ENCODE measurements at places on chromosomes 4 and X.

GRCh38 chr4:5203993-5204310 lies 152.7 kb downstream of the STK32B start:
- DNase-seq: no peak

DNA sequence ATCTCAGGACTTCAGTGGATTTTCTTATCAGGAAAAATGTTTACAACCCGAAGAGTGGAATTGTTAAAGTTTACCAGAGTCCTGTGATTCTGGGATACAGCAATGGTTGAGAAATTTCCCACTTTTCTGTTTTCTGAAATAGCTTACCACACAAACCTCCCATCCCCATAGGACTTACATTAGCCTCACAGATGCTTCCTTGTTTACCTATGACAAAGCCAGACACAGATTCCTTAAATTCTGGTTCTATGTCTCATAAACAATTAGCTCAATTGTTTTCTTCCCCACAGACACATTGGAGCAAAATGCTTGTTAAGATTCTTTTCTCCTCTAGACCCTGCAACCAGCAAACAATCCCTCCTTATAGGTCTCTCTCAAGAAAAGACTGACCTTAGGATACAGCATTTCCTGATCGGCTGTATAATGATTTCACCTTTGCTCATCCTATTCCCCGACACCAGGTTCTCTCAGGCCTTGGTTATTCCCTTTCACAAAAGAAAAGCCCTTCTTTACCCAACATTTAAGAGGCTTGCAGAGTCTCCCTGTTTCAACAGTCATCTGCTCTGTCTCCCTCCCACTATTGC lies 886.2 kb downstream of the ARAP2 start:
- DNase-seq: no peak

DNA sequence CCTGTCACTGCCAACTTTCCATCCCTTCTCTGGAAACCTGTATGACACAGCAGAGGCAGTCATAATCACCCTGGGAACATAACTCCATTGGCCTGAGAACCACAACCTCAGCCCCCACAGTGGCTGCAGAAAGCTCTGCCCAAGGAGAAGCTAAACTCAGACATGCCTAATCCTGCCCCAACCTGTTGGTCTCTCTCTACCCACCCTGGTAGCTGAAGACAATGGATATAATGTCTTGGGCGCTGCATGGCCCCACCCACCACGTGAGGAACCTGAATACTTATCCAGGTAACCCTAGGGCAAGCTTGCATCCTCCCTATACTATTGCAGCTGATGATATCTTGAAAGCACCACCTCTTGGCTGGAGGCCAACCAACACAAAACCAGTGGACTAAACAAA lies 225.2 kb downstream of the TEX13C start:
- no peak for DNase-seq

- no peak for DNase-seq
Observed at GRCh38 chrX:93538575-93538974, 134.8 kb downstream of the NAP1L3 start.

DNA sequence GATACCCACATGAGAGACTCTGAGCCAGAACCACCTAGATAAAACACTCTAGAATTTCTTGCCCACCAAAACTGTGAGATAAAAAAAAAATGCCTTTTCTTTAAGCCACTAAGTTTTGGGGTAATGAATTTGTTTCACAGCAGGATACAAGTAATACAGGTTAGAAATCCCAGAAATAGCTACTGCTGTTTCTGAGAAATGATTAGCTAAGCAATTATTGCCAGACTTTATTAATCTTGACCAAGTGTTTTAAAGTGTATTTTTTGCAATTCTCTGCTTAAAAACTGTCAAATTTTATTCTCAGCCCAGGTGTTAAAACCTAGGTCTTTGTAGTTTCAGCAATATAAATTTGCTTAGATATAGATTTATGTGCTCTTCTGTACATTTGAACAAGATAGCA lies 58.6 kb upstream of the CAPN6 start:
- no peak for DNase-seq

DNA sequence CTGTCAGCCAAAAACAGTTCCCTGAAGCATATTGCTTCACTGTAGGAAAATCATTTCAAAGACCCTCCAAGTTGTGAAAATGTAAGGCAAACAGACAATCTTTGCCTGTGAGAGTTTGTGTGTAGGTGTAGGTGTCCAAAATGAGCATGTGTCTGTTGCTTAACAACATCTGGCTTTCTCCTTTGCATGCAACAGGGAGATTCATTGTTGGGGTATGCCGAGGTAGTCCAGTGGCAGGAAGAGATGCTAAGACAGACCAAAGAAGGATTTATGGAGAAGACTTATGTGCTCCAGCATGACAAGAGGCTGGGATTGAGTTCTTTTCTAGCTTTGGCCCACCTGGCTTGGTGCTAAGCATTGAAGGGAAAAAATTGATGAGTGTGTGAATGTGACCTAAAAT lies 29.8 kb upstream of the SMAD1 start:
- DNase-seq: no peak

GRCh38 chrX:10479508-10479907 lies 140.9 kb downstream of the MID1 start:
- DNase-seq: no peak

- no peak for DNase-seq
Observed at GRCh38 chr4:92035666-92036065, 268.1 kb upstream of the GRID2 start.

DNA sequence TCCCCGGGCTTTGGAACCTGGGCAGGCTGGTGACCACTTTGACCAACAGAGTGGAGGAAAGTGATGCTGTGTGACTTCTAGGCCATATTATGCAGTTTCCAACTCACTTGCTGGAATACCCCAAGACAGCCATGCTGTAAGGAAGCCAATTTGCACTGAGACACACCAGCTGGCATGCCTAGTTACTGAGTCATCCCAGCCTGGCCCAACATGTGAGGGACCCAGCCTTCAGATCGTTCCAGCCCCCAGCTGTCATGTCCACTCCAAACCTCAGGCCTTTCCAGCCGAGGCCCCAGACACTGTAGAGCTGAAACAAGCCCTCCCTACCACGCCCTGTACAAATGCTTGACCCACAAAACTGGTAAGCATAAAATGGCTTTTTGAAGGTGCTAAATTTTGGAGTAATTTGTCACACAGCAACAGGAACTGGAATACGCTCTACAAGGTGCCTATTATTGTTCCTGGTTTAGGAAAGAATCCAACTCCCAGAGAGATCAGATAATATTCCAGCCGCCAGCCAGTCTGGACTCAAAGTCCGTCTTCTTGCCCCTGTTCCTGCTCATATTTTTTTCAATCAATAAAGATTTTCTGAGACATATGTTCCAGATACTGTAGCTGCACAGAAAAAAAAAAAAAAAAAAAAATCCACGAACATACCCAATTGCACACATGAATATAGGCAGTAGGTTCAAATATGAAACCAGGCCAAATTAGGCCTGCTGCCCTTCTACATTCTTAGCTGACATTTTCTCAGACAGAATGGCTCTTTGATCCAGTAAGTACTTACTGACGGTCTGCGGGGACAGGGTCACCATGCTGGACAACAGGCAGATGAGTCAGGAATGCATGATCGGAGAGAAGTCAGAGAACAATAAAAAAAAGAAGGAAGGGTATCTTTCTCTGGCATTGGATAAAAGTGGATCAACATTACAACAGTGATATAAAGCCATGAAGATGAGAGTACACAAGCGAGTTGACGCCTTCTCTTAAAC lies 35.1 kb downstream of the SH3KBP1 start:
- no peak for DNase-seq

DNA sequence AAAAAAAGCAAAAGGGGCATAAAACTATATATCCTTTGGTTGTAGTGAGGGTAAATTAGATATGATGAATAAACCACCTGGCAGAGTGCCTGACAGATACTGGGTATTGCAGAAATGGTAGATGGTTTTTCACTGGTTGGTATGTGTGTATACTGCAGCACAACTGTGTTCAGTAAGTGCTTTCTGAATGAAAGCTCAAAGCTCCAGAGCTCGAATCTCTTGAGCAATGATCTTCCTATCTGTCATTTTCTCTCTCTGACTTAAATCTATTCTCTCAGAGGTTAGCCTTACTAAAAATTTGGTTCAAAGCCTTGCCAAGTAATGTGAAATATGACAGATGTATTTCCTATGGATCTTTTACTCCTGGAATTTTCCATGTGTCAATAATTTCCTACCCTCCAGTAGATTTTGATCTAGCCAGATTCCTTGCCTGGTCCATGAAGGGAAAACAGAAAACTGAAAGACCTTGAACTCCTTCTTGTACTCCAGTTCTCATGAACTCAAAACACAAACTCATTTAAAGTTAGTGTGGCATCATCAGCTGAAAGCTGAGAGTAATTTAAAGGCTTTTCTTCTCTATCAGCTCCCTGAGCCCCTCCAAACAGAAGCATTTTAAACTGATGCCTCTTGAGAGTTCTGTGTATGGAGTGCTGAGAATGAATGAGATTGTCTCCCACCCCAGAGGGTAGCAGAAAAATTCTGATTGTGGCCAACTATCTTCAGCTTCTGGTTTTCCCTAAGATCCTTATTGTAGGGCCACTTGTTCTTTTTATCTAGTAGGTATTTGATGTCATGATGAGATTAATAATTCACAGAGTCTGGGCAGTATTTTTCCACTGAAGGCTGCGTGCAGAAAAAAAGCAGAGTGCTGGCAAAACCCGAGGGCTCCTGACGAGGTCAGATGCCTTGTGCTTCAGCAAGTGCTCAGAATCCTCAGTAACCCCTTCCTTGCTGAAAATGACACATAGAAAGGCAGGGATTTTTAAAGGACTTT lies 363.4 kb upstream of the BOD1L1 start:
- no peak for DNase-seq

DNA sequence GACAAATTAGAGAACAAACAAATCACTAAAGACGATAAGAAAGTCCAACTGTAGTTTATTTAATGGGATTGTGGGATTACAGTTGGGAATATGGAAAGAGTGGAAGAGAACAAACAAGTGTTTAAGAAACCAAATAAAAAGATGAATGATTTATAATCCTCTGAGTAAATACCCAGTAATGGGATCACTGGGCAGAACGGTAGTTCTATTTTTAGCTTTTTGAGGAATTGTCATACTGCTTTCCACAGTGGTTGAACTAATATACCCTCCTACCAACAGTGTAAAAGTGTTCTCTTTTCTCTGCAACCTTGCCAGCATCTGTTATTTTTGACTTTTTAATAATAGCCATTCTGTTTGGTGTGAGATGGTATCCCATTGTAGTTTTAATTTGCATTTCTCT lies 15.0 kb downstream of the C4orf51 start:
- no peak for DNase-seq

Data from stimulated activated naive CD8-positive, alpha-beta T cell treated with anti-CD3 and anti-CD28 coated beads, Interleukin-15, Interleukin-2, amounts not matched to agents 100 U/mL and 50 U/mL, for 24 hours (primary cell).